ENCODE measurements at places on chromosomes 1 and 21. TPM values are rescaled to one million over a fixed set of nuclear protein-coding genes. Genes with fewer than 3 reads are reported as not detected.

NPL gene
- 5.1 TPM for total RNA-seq

SETD4 gene
- total RNA-seq = 26.9 TPM

DNA sequence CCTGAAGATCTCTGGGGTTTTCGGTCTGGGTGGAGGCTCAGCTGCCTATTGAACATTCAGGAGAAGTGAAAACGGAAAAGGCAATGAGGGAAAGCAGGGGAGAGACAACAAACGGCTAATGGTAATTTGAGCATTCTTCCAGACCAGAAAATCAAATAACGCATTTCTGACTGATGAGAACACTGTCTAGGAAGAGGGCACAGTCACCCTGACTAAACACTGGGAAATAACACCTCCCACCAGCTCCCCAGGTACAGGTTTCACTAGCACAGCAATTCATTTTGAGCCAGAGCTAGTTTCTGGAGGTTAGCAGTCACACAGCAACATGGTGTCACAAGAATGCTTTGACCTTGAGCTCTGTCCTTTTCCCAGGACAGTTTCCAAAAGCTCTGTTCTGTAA, 21.1 kb downstream of the NCF2 start:
- no peak for DNase-seq

DNA sequence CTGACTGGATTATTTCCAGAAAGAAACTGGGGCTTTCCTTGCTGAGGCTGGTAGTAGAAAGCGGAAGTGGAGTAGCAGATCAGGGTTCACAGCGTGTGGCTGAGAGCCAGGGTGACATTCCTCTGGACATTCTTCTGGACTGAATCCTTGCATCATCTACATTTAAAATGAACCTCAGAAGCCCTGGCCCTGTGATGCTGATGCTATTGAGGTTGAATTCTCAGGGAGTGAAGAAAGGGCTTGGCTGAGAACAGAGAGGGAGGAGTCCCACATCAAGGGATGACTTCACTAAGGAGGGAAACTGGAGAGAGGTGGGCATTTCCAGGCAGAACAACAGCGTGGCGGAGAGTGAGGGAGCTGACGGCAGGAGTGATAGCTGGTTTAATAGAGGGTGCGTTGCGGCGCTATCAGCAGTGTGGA, 102.3 kb upstream of the LMO4 start:
- no peak for DNase-seq

GRCh38 chr1:33261344-33261743, 5.1 kb downstream of the ZNF362 start:
- no peak for DNase-seq
